ENCODE measurements at places on chromosomes 4 and X. TPM values are rescaled to one million over a fixed set of nuclear protein-coding genes. Genes with fewer than 3 reads are reported as not detected.

The FAM3A gene
- total RNA-seq = 42.9 TPM

The TLR2 gene
- 1.4 TPM for total RNA-seq

The ZNF41 gene
- total RNA-seq = 7.5 TPM

GRCh38 chr4:84954982-84955567, 11.4 kb downstream of the WDFY3 start:
- no peak overlapping the region for H3K4me3 ChIP-seq
- DNase-seq = no peak
- H3K27ac ChIP-seq = no peak overlapping the region
- no peaks in the 10 kb centered on the region for H3K36me3 ChIP-seq
- H3K27me3 ChIP-seq = no peaks in the 10 kb centered on the region
- H3K4me1 ChIP-seq = peaks cover 16% of the 10 kb centered on the region

The ARHGAP36 gene
- total RNA-seq = not detected

The CXorf38 gene
- 12.4 TPM for total RNA-seq

DNA sequence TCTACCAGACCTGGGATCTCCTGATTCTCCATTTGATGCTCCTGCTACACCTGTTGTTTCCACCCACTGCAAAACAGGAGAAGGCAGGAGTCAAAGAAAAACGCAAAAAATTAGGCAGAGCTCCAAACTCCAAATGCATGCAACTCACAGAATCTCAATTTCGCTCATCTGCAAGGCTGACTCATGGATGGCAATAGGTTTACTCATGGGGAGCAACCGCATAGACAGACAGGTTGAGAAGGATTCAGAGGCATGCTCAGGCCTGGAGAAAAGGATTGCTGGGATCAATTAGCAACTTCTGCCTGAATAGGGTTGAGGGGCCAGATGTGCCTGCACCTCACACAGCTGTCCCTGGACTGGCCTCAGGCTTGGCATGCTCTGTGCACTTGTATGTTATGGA, 231.0 kb downstream of the LDB2 start:
- no peak overlapping the region for H3K4me3 ChIP-seq
- no peaks in the 10 kb centered on the region for H3K27me3 ChIP-seq
- no peaks in the 10 kb centered on the region for H3K4me1 ChIP-seq
- peaks cover 6% of the 10 kb centered on the region for H3K36me3 ChIP-seq

The AKAP4 gene
- not detected for total RNA-seq

DNA sequence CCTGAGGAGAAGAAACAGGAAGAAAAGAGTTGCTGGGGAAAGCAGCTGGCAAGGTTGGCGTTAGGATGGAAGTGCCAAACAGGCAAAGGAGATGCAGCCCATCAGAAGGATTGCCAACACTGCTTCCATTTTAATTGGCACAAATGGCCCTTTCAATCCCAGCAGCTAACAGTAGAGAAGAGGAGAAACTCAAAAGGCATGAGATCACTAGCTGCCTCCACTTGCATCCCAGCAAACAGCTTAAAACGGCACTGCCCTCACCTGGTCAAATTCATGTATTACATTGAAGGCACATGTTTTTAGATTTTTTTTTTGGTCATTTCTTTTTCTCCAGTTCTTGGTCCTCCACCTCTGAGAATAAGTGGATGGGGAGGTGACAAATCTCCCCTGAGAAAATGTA, 14.9 kb upstream of the LOC101059915 start:
- DNase-seq = peak; percentile 56
- no peaks in the 10 kb centered on the region for H3K4me1 ChIP-seq
- H3K27ac ChIP-seq = no peak overlapping the region
- H3K36me3 ChIP-seq = no peaks in the 10 kb centered on the region

DNA sequence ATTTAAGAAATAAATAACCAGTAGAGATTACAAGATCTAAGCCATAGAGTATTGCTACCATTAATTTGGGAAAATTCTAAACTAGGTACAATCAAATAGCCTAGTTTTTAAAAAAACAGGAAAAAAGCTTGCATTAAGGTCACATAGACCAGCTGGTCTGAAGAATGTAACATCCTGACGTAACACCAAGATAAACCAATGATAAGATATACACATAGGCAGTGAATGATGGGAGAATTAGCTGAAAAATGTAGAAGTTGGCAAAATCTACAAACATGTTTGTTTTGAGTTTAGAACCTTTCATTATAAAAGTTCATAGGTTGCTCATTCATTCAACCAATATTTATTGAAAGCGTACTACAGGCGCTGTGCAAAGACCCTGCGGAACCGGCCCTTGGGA, 120.0 kb downstream of the SH3RF1 start:
- H3K4me3 ChIP-seq = no peak overlapping the region
- no peak overlapping the region for H3K27ac ChIP-seq
- peaks cover 59% of the 10 kb centered on the region for H3K4me1 ChIP-seq
- peaks cover 9% of the 10 kb centered on the region for H3K36me3 ChIP-seq

Measured in endothelial cell of umbilical vein (primary cell).